Naive thymus-derived CD8-positive, alpha-beta T cell (primary cell): ENCODE measurements at places on chromosomes 6 and 20. TPM values are rescaled to one million over a fixed set of nuclear protein-coding genes. Genes with fewer than 3 reads are reported as not detected.

Gene MAP7
- not detected for polyA plus RNA-seq

Gene BPIFA2
- polyA plus RNA-seq = not detected

Gene EEF1A2
- polyA plus RNA-seq = not detected

Gene HCRTR2
- not detected for polyA plus RNA-seq

Gene ELOVL4
- 1.0 TPM for polyA plus RNA-seq

Gene ZNF391
- 5.1 TPM for polyA plus RNA-seq
